ENCODE measurements at places on chromosomes 7 and 10. TPM values are rescaled to one million over a fixed set of nuclear protein-coding genes. Genes with fewer than 3 reads are reported as not detected.

DNA sequence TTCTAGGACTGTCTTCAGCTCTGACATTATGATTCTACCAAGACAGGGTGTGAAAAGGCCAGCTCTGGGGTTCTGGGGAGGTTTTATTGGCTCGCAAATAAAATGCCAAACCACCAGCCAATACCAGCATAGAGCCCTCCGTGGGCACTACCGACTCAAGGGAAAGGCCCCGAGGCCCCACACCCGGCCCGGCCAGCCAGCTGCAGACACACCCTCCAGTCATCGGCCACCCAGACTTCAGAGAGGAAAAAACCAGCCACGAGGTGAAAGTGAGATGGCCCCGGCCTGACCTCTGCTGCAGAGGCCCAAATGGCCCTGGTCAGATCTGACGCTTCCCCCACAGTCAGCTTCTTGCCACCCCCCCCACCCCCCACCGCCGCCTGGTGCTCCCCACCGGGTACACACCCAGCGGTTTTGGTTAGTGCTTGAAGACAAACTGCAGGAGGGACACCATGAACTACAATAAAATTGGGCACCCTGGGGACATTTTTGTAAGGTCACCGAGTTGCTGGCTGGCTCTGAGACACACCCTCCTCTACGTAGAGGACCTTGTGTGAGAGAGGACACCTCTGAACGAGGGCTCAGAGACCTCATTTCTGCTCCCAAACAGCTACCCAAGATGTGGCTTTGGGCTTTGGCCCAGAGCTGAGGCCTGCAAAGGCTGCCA is 79.9 kb downstream of the PRKAG2 start:
- no peaks in the 10 kb centered on the region for H3K27me3 ChIP-seq
- H3K4me1 ChIP-seq, result peaks cover 59% of the 10 kb centered on the region
- peak; percentile 85 for DNase-seq
- peaks cover 4% of the 10 kb centered on the region for H3K36me3 ChIP-seq
- H3K4me3 ChIP-seq, result no peak overlapping the region

DNA sequence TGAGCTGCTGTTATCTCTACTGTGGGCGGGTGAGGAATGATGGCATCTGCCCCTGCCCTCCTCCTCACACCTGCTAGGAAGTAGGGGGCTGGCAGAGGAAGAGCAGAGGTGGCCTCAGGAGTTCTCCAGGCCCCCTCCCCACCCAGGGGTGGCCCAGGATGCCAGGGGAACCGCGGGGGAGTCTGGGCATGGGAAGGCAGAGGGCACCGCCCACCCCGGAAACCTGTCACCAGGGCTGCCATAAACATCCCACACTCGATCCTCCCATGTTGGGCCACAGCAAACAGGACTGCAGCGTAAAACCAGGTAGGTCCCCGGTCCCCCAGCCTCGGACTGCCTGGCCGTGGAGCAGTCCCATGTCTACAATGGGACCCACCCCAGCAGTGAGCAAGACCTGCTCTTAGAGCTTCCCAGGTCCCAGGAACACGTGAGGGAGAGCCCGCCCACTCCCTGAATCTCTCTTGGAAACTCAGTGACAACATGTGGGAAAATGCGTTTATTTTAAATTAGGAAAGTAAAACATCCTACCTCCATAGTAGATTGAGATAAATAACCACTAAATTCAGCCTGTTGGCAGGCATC is 23.4 kb downstream of the EBF3 start:
- no peaks in the 10 kb centered on the region for H3K4me1 ChIP-seq
- H3K4me3 ChIP-seq, result no peak overlapping the region
- no peak overlapping the region for H3K27ac ChIP-seq

DNA sequence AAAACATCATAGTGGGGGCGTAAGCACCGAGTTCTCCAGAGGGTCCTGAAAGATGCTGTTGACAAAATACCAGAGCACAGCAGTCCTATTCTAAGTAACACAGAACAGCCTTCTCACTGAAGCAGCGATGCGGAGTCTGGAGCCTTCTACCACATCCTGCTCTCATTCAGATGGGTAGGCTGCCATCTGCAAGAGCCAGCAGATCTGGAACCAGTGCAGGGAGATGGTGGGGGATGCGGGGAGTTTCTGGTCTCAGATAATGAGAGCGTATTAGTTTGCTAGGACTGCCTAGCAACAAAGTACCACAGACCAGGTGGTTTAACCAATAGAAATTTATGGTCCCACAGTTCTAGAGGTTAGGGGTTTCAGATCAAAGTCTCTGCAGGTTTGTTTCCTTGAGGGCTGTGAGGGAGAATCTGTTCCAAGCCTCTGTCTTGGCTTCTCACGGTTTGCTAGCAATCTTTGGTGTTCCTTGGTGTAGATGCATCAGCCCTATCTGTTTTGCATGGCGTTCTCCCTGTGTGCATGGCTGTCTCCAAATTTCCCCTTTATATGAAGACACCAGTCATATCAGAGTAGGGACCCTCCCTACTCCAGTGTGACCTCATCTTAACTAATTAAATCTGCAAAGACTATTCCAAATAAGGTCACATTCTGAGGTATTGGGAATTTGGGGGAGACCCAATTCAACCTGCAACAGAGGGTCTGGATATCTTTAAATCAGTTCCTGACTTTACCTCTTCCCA is 52.0 kb upstream of the STEAP1B start:
- H3K36me3 ChIP-seq, result no peaks in the 10 kb centered on the region
- no peak for DNase-seq
- no peaks in the 10 kb centered on the region for H3K4me1 ChIP-seq
- H3K4me3 ChIP-seq, result no peak overlapping the region

GRCh38 chr7:103811997-103812396 is 177.5 kb downstream of the RELN start:
- H3K36me3 ChIP-seq, result no peaks in the 10 kb centered on the region
- H3K27ac ChIP-seq, result no peak overlapping the region
- no peaks in the 10 kb centered on the region for H3K27me3 ChIP-seq
- no peak overlapping the region for H3K4me3 ChIP-seq
- DNase-seq, result no peak

ZNF365 gene
- polyA plus RNA-seq, result not detected

- no peak overlapping the region for H3K4me3 ChIP-seq
- H3K27me3 ChIP-seq, result no peaks in the 10 kb centered on the region
- no peaks in the 10 kb centered on the region for H3K4me1 ChIP-seq
- no peak for DNase-seq
- H3K36me3 ChIP-seq, result no peaks in the 10 kb centered on the region
Observed at GRCh38 chr10:13066527-13066926, 33.4 kb upstream of the OPTN start.

DNA sequence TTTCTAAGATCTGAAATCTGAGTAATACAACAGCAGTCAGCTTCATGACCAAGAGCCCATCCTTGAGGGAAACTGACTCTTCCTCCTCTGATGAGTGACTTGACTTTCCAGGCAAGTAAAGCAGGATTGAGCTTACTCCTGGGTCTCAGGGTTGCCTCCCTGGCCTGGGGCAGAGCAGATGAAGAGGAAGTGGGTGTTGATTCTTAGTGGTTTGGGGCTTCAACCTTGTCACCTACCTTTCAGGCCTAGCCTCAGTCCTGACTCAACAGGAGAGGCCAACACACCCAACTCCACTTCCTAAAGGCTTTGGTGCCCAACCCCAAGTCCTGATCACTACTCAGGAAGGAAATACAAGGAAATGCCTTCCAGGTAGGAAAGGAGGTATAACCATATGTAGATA is 54.1 kb downstream of the KCNMA1 start:
- no peaks in the 10 kb centered on the region for H3K27me3 ChIP-seq
- no peaks in the 10 kb centered on the region for H3K36me3 ChIP-seq
- DNase-seq, result peak; percentile 11
- no peak overlapping the region for H3K27ac ChIP-seq
- H3K4me3 ChIP-seq, result no peak overlapping the region

GRCh38 chr7:149872419-149873073 is 1.2 kb upstream of the ATP6V0E2 start:
- peak overlapping the region; percentile 76 for H3K4me3 ChIP-seq
- DNase-seq, result peak; percentile 73
- H3K27ac ChIP-seq, result no peak overlapping the region

- H3K27me3 ChIP-seq, result no peaks in the 10 kb centered on the region
- peak; percentile 81 for DNase-seq
- H3K4me1 ChIP-seq, result peaks cover 21% of the 10 kb centered on the region
Observed at GRCh38 chr10:17472481-17473227, 18.3 kb upstream of the ST8SIA6 start.

- no peaks in the 10 kb centered on the region for H3K36me3 ChIP-seq
- DNase-seq, result no peak
- H3K27me3 ChIP-seq, result no peaks in the 10 kb centered on the region
- peak overlapping the region; percentile 85 for H3K4me3 ChIP-seq
Observed at GRCh38 chr7:74290553-74290950, 1.3 kb downstream of the CLIP2 start.

GRCh38 chr10:114172776-114173602 is 1.0 kb downstream of the CCDC186 start:
- peaks cover 14% of the 10 kb centered on the region for H3K4me1 ChIP-seq
- H3K27ac ChIP-seq, result peak overlapping the region; percentile 99
- H3K36me3 ChIP-seq, result no peaks in the 10 kb centered on the region
- H3K27me3 ChIP-seq, result no peaks in the 10 kb centered on the region
- no peak for DNase-seq
- peak overlapping the region; percentile 91 for H3K4me3 ChIP-seq

Measured in CD14-positive monocyte (primary cell).